ENCODE measurements at places on chromosomes 2 and 18.

- no peak for DNase-seq
Measured at GRCh38 chr2:85901155-85901554, 12.4 kb upstream of the ST3GAL5 start.

GRCh38 chr2:104878863-104879512, 25.1 kb downstream of the POU3F3 start:
- DNase-seq, result no peak

DNA sequence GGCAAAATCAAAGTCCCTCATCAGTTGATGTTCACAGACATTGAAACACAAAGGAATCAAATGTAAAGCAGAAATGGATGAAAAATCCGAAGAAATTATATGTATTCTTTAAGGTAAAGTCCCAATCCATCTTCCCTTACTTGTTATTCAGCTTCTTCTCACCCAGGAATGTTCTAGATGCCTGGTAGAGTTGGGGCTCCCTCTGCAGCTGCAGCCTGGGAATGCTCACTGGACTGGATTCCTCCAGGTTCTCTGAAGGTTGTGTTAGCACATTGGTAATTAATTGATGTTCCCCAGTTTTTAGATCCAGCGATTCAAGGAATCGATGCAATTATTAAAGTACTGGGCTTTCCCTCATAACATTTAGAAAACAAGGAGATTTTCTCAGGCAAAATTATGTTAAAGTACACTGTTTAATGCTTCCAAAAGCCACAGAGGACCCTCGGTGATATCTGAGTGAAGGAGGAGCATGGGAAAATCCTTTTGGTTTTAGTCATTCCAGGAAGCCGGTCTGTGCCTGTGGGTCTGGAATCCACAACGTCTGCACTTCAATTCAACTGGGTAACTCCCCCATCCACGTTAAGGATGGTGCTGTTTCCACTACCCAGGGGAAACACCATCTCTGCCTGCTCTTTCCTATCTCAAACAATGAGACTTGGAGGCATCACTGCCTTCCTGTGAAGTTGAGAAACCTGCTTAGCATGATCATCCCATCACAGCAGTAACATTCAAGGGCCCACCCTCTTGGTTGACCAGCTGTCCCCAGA, 22.0 kb downstream of the NTSR2 start:
- DNase-seq, result no peak

DNA sequence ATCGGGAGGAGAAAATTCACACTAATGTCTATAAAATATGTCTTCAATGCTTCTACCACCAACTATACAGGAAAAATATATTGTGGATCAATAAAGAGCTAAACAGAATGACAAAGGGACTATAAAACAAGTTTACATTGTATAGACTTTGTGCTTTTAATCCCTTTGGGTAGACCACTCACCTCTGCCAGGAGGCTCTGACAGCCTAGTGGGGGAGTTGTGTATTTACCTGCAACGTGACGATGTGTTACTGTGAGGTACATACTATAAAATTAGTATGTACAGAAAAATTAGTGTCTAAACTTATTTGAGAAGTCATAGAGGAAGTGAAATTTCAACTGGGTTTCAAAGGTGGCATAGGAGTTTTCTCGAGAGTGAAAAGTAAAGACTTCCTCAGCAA, 243.3 kb upstream of the REG3G start:
- no peak for DNase-seq

DNA sequence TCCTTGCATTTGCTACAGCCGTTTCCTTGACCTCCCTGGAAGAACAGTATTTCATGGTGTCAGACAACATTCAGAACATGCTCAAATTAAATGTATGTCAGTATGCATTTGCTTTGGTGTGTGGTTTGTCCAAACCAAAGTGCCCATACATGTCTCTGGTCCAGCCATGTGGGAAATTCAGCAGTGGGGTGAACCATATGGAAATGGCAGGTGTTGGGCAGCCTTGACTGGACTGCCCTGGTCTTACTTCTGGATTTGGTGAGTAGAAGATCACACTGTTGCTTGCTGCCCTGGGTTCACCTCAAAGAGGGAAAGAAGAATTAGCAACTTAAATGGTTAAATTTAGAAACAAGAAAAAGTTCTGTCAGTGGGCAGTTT, 84.5 kb downstream of the MSH2 start:
- DNase-seq, result no peak

GRCh38 chr18:58900015-58900649, 35.5 kb downstream of the ZNF532 start:
- DNase-seq, result no peak
